Stomach (tissue), 19 donors: ENCODE measurements at places on chromosomes 7 and 10. TPM values are rescaled to one million over a fixed set of nuclear protein-coding genes. Genes with fewer than 3 reads are reported as not detected.

GRCh38 chr10:49170632-49171325 is 17.4 kb downstream of the TMEM273 start:
- H3K27me3 ChIP-seq, result no peaks in the 10 kb centered on the region
- H3K4me3 ChIP-seq, result no peak overlapping the region
- DNase-seq, result no peak

DNA sequence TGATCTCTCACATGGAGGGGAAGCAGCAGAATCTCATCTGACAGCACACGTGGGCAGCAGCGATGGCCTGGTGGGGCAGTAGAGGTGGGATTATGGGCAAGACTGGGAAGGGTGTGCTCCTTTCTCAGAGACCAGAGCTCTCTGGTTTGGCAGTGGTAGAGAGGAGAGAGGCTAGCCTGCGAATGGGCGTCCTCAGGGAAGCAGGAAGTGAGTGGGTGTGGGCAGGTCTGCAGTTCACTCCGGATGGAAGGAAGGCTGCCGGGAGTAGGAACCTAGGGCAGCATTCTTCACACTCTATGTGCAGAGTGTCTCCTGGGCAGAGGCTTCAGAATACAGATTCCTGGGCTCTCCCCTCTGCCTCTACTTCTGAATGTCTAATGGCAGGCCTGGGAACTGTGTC is 162.8 kb upstream of the BMPER start:
- no peaks in the 10 kb centered on the region for H3K36me3 ChIP-seq
- no peaks in the 10 kb centered on the region for H3K27me3 ChIP-seq
- DNase-seq, result no peak
- no peaks in the 10 kb centered on the region for H3K4me1 ChIP-seq

DNA sequence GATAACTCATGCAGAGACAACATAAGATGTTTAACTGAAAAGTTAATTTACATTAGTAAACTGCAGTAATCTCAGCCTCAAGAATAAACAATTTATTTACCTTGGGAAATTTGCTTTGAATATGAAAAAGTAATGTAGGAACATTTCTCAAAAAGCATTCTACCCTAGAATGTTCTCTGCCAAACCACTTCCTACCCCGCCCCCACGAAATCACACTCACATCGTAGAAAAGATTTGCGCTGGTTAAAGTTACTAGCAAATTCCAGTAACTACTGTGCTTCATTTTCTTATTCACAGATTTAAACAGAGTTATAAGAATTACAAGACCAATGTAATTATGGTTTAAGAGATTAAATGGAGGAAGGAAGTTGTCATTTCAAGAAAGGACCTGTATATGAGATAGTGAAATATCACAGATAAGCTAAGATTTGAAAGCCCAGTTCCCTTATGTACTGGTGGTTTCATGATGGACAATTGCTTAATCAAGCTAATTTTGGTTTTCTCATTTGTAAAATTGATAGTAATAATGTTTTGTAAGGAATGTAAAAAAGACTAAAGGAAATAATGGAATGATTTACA is 175.4 kb downstream of the GNAI1 start:
- no peaks in the 10 kb centered on the region for H3K36me3 ChIP-seq
- DNase-seq, result no peak
- H3K27me3 ChIP-seq, result no peaks in the 10 kb centered on the region

- no peak overlapping the region for H3K4me3 ChIP-seq
- no peak overlapping the region for H3K27ac ChIP-seq
Observed at GRCh38 chr7:99843808-99844207, 16.0 kb downstream of the CYP3A43 start.

Gene OR2A1
- not detected for total RNA-seq

Gene ANXA7
- total RNA-seq, result 75.5 TPM

Gene POMZP3
- 18.1 TPM for total RNA-seq
